MG63 (cell line): ENCODE measurements at places on chromosomes 2 and 18. TPM values are rescaled to one million over a fixed set of nuclear protein-coding genes. Genes with fewer than 3 reads are reported as not detected.

GRCh38 chr2:74413001-74413698, 8.3 kb downstream of the C2orf81 start:
- DNase-seq: no peak

DNA sequence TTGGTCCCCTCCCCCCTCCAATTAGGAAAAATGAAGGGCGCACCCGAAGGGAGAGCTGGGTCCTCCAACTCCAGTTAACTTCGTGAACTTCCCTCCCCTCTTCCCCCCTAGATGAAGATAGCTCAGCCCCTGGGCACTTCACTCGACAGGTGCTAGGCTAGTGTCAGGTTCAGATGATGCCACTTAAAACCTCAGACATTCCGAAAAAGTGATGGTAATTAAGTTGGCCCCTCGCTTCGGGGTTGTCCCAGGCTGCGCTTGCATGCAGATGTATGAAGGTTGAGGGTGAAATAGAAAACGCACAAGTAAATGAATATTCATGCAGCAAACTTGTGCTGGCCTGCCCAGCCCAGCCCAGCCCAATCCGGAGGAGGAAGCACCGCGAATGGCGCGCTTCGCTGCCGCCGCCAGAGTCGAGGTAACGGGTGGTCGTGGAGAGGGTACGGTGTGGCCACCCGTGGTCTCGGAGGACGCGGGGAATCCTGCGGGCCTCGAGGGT, 3.0 kb upstream of the GBX2 start:
- no peak for DNase-seq

DNA sequence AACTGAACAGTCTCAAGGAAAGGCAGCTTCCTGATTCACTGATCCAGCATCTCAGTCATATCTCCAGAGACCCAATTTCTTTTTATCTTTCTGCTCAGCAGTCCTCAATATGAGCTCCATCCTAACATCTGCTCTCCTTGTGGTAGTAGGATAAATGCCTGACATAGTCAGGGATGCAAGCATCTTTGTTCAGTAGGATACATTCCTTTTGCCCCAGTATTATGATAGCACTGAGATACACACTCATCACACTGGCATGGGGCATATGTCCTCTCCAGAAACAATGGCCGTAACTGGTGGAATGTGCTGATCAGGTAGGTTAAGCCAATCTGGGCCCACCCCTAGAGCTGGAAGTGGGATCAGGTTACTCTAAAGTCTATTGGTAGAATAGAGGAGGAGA, 207.2 kb downstream of the ETAA1 start:
- no peak for DNase-seq

- no peak for DNase-seq
Measured at GRCh38 chr2:179133016-179133415, 83.1 kb upstream of the CCDC141 start.

DNA sequence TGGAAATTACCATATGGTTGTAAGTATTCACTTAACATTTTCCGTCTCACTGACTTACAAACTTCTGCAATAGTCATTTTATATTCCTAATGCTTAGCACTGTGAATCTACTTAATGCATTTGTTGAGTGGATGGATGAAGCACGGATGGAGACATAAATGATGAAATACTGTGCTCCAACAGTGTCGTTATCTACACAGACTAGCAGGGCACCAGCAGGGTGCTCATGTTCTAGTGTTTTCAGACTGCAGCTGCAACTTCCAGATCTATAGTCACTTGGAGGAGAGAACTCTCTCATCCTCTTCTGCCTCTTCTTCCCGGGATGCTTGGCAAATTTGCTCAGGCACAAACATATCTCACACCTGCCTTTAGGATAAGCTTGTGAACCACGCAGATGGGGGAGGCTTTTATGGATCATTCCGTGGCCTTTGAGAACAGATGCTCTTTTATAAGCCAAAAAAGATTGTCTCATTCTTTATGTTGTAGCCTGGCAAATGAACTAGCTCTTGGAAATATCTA, 797.7 kb downstream of the MBD2 start:
- DNase-seq: no peak

The IL1F10 gene
- total RNA-seq: not detected in 2 replicates

- peak; percentile 89 for DNase-seq
Measured at GRCh38 chr2:145007093-145007959, 487.4 kb upstream of the ZEB2 start.

- no peak for DNase-seq
Measured at GRCh38 chr2:165082479-165082878, 121.4 kb downstream of the SCN3A start.

DNA sequence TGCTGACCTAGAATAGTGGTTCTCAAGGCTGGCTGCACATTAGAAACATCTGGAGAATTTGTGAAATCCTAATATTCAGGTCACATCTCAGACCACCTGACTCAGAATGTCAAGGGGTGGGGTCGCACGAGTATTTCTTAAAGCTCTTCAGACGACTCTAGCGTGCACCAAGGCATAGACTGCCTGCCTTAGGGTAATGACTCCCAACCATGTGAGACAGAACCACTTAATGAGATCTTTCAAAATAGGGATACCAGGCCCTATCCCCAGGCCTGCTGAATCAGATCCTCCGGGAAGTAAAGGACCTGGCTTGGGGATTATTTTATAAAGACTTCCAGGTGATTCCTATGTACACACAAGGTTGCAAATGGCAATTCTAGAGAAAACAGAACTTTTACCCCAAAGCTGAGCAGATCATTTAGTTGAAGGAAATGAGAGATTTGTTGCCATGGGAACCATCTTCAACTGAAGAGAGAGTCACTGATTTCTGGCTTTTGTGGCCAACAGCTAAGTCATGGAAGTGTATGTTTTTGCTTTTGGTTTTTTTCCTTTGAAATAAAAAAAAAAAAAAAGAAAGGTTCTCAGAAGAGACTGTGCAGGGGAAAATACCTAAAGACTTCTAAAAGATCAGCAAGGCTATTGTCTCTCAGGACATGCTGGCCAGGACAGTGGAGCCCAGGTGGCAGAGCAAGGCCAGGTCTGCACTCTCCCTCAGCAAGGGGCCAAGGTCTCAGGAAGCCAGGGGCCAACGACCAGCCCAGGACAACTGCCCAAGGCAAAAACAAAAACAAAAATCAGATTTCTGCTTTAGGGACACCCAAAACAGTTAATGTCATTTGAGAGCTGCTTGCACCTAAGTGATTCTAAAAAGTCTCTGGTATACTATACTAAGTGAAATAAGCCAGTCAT, 15.3 kb upstream of the LOXHD1 start:
- DNase-seq: no peak

DNA sequence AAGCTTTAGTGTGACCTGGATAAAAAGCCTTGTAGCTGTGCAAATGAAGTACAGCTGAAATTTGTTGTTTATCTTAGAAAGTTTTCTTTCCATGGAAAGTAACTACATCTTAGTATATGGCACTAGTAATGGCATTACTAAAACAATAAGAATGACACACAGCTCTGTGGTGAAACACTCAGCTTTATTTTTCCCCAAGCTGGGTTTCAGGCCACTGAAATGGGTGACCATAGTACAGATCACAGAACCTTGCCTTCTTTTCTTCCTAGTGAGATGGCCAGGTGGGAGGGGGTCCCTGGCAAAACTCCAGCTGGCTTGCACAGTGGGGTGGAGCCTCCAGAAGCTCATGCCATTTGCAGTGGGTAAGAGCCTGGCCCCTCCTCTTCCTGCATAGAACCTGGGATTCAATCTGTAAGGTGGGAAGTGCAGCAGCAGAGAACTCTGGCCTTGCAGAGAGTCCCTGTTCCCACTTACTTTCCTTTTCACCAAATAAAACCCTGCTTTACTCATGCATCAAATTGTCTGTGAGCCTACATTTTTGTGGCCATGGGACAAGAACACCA, 17.6 kb upstream of the GRP start:
- no peak for DNase-seq

DNA sequence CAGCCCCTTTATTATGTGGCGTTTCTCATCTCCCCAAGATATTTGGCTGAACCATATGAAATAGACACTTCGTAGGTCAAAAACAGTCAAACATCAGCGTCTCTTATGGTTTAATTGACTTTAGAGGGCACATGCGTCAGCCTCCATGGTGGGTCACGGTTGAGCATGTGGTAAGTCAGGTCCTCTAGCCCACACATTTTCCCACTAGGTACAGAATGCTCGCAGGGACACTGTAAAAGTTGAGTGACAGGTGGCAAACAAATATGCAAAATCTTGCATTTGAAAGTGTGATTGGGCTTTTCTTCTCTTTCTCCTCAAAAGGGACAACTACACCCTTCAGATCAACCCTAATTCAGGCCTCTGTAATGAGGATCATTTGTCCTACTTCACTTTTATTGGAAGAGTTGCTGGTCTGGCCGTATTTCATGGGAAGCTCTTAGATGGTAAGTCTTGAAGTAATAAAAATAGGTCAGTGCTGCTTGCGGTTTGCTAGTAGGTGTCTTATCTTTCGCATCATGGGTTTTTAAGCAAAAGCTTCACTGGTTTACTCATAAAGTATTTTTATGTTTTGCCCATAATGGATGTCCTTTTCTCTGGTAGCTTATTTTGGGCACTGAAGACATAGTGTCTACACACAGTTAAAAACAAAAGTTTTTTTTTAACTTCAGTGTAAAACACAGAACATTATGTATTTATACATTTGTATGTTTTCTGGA, 261.3 kb downstream of the ALPK2 start:
- no peak for DNase-seq

The LYPD6B gene
- 1.6 TPM in 1 of 2 replicates, not detected in the other for total RNA-seq

- no peak for DNase-seq
Measured at GRCh38 chr2:181472990-181473389, 15.8 kb downstream of the ITGA4 start.

GRCh38 chr2:20781656-20782265, 41.1 kb downstream of the LDAH start:
- no peak for DNase-seq

GRCh38 chr2:226115102-226115831, 684.4 kb downstream of the IRS1 start:
- DNase-seq: peak; percentile 26

- no peak for DNase-seq
Measured at GRCh38 chr18:58128381-58129374, 84.7 kb downstream of the NEDD4L start.

DNA sequence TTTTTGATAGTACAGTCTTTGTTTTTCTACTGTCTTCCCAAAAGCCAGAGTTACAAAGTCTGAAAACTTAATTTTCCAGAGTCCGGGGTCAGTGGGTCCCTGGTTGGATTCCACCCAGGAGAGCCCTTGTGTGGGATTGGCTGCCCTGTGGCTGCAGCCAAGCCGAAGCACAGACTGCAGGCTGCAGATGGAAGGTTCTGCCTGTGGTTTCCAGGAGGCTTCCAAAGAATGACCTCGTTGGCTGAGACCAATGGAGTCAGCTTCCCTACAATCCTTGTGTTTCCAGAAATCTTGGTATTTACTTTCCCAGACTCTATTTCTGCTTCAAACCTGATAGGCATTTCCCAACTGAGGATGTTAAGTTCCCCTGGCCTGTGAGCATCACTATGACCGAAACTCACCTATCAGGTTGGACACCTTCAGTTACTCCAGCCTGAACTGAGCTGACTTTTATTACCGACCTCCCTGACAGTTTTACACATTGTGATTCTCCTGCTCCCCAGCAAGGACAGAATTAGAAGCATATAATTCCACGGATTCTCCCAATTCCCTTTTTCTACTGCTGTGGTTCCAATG, 117.5 kb upstream of the CCDC68 start:
- no peak for DNase-seq

- DNase-seq: no peak
Measured at GRCh38 chr2:236670235-236670620, 100.6 kb downstream of the ACKR3 start.

- DNase-seq: no peak
Measured at GRCh38 chr2:50773211-50773932, 258.6 kb downstream of the NRXN1 start.

- no peak for DNase-seq
Measured at GRCh38 chr18:56431551-56431950, 206.8 kb downstream of the TXNL1 start.

GRCh38 chr2:239225871-239226561, 174.8 kb downstream of the HDAC4 start:
- no peak for DNase-seq

DNA sequence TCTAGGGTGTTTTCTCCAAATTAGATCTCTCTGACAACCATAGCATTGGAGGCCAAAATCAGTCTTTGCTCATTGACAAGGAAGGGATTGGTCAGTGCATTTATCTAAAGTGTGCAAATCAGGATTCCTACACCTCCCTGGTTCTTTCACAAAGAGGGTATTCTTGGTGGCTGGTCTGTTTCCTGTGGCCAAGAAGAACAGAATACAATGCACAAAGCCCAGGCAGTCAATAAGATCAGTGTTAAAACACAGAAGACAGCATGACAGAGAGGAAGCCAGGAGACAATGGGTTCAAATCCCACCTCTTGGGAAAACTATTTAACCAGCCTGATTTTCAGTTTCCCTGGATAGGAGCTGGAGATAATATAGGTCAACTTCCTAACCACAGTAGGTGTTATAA, 46.1 kb upstream of the THOC1 start:
- DNase-seq: no peak

The LYPD6 gene
- 0.94 and 1.4 TPM in 2 replicates for total RNA-seq

GRCh38 chr18:23675236-23675635, 12.5 kb upstream of the ANKRD29 start:
- DNase-seq: no peak

The SPP2 gene
- not detected in 2 replicates for total RNA-seq

- no peak for DNase-seq
Measured at GRCh38 chr2:1010415-1010930, 59.8 kb downstream of the SNTG2 start.

DNA sequence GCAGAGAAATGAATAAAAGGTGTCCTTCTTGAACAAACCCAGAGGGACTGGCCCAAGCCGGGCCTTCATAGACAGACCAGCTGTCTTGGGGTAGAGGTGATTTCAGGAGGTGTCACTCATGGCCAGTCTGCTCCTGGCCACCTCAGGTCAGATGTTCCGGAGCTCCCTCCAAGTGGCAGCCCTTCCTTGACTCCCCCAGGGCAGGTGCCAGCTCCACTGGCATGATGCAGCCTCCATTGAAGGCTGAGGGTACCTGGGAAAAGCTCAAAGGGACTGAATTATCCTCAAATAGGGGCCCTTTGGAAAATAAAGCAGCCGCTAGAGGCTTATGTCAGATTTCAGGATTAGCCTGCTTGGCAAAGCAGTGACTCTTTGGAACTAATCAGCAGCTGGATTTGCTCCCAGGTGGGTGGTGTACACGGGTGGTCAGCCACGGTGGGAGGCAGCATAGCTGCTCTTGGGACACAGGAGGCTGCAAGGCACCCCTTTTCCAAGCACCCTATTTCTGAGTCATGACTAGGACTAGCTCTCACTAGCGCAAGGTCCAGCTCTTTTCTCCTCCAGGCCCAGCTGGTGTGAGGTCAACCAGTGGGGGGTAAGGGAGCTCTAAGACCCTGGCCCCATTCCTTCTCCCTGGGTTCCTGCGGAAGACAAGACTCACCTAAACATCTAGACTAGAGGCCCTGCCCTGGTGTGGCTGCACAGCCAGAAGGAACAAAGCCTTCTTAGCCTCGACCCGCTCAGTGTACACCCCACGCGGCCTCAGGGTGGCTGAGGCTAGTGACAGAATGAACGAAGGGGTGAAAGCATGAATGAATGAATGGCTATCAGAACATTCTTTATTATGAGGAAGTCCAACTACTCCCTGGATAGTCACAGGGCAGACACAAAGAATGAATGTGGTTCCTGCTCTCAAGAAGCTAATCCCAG, 29.3 kb downstream of the HS1BP3 start:
- DNase-seq: no peak
